T-helper 2 cell treated with Interferon-gamma antibody and Interleukin-4, amounts not matched to agents 100 ng/mL and 5 ng/mL, for 36 hours (primary cell): ENCODE measurements at places on chromosomes 5 and 9. TPM values are rescaled to one million over a fixed set of nuclear protein-coding genes. Genes with fewer than 3 reads are reported as not detected.

Gene SERF1A
- 3.0 and 5.0 TPM in 2 replicates for total RNA-seq

Gene SH2D3C
- 57.6 and 58.4 TPM in 2 replicates for total RNA-seq

Gene GFI1B
- not detected in 2 replicates for total RNA-seq

Gene PCDHB16
- not detected in 2 replicates for total RNA-seq

Gene ASPN
- not detected in 2 replicates for total RNA-seq

Gene MZB1
- total RNA-seq = 61.8 and 65.3 TPM in 2 replicates

Gene PCDHGA1
- total RNA-seq = 0.09 TPM in 2 replicates

Gene HTR1A
- total RNA-seq = not detected in 2 replicates
